Stimulated activated CD8-positive, alpha-beta memory T cell treated with anti-CD3 and anti-CD28 coated beads, Interleukin-15, amount 100 ng/mL, for 1 hour (primary cell): ENCODE measurements at places on chromosomes 2 and 18.

GRCh38 chr2:207223051-207223450 is 57.3 kb upstream of the KLF7 start:
- DNase-seq: no peak

DNA sequence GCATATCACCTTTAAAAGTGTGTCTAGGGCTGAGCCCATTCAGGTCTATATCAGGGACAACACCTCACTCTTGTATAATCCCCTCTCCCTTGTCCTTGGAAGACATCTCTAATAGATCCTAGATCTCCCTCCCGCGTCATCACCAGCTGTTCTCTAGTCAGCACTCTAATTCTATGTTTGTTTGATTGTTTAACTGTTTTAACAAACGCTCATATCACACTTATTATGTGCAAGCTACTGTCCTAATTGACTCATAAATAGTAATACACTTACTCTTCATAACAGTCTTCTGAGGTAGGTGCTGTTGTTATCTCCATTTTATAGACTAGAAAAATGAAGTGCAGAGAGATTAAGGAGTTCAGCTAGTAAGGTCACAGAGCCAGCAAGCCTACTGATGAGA is 1.6 kb upstream of the ERMN start:
- DNase-seq: no peak

GRCh38 chr2:38013158-38013752 is 62.7 kb downstream of the CYP1B1 start:
- DNase-seq: no peak

GRCh38 chr2:189835855-189836558 is 51.8 kb downstream of the PMS1 start:
- DNase-seq: no peak
